ENCODE measurements at places on chromosomes 12 and 14.

DNA sequence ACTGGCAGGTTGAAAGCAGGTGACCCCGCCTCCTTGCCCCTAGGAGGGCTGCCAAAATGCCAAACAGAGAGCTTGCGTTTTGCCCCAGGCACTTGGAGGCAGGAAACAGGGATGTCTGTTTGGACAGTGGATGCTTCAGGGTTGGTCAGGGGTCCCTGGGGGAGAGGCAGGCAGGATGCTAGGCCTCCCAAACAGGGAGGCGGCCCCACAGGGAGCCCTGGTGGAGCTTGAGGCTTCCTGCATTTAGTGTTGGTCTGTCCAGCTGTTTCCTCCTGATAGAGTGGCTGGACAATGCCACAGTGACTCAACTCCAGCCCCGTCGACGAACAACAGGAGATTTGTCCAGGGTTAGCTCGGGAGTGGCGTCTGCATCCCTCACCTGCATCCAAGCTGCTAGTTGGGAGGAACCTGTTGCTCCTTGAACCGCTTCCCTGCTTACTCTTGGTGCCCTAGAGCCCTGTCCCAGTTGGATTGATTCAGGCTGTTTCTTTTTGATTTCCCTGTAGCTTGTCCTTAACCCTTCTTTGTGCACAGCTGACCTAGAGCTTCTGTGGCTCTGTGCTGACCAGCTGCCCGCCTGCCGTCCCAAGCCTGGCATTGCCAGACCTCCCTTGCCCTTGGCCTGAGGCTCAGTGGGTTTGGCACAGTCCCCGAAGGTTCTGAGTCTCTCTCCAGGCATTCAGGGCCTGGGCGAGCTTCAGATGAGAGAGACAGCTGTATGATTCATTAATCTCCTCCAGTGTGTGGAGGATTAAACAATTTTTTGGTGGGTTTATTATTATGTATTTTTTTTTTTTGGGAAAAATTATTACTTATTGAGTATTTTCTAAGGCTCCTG lies 45.9 kb downstream of the TSPAN9 start:
- DNase-seq: no peak

GRCh38 chr14:24911324-24912109 lies 138.4 kb downstream of the STXBP6 start:
- DNase-seq: no peak

- DNase-seq: no peak
These were observed 65.6 kb upstream of the CNOT2 start for GRCh38 chr12:70177631-70178030.

DNA sequence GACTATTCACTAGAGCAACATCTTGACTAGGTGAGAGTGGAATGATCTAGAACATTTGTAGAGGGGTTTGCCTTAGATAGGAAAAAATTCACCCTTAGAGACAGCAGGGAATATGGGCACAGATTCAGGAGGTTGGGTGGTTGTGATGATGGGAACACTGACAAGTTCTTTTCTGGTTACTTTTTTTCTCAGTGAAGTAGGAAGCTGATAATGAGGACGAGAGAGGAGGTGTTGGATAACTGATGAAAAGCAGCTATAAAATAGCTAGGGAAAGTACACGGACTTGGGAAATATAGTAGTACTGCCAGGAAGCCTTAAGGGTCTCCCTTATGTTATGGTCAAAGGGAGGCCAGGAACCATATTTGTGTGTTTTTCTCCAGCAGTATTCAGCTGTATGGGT lies 250.5 kb downstream of the SSPN start:
- DNase-seq: no peak

DNA sequence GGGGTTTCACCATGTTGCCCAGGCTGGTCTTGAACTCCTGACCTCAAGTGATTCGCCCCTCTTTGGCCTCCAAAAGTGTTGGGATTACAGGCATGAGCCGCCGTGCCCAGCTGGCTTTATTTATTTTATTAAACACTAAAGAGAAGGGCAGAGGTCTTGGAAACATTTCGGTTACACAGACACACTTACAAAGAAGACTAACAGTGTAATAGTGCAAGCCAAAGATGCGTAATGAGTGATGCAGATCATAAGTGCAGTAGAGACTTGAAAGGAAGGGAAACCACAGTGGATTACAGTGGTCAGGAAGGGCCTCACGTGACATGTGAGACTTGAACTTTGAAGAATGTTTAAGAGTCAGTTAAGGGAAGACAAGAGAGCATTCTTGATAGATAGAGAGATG lies 33.9 kb upstream of the CDK17 start:
- peak; percentile 78 for DNase-seq

DNA sequence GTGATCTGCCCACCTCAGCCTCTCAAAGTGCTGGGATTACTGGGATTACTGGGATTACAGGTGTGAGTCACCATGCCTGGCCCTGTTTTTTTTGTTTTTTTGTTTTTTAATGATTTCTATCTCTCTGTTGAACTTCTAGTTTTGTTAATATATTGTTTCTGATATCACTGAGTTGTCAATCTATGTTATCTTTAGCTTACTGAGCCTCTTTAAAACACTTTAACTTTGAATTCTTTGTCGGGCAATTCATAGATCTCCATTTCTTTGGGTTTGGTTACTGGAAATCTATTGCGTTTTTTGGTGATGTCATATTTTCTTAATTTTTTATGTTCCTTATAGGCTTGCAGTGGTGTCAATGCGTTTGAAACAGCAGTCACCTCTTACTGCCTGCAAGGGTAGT lies 9.2 kb upstream of the KLRG1 start:
- DNase-seq: no peak

DNA sequence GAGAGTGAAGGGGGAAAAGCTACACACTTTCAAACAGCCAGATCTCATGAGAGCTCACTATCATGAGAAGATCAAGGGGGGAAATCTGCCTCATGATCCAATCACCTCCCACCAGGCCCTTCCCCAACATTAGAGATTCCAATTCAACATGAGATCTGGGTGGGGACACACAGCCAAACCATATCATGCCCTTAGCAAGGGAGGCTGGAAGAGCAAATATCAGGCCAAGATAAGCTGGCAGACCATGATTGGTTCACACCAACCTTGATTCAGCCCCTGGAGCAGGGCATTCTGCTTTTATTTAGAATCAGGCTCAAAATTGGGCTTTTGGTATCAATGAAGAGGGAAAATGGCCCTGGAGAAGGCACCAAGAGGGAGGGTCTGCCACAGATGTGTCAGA lies 137.4 kb downstream of the PRKCH start:
- DNase-seq: no peak

DNA sequence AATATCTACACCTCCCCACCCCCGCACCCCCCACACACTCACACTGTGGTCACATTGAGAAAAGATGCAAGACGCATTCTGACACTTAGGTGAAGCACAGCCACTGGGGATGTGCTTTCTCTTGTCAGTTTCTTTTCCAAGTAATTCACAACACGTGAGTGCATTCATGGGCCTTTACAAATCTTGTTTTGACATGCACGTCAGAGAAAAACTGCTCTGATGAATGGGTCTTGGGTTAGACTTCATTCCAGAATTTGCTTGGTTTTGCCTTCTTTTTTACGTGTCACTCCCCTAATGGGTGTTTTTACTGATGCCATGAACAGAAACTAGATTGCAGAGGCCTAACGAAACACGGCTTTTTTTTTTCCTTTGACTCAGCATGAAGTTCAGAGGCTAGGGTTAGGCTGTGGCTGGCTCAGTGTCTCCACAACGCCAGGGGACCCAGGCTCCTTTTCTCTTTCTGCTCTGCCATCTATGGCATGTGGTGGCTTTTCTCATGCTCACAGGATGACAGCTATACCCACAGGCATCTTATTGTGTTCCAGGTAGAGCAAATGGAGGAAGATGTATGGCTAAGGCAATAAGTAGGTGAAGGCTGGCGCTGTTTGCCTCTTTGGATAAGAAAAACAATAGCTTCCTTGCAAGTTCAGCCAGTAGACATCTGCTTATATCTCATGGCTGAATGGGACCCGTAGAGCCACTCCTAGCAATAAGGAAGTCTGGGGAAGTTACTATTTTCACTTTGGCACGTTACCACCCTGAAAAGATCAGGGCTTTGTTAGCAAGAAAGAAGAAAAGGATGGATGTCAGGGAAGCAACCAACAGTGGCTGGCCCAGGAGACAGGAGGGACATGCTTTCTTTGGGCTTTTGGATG lies 253.3 kb downstream of the SLC15A4 start:
- DNase-seq: no peak

DNA sequence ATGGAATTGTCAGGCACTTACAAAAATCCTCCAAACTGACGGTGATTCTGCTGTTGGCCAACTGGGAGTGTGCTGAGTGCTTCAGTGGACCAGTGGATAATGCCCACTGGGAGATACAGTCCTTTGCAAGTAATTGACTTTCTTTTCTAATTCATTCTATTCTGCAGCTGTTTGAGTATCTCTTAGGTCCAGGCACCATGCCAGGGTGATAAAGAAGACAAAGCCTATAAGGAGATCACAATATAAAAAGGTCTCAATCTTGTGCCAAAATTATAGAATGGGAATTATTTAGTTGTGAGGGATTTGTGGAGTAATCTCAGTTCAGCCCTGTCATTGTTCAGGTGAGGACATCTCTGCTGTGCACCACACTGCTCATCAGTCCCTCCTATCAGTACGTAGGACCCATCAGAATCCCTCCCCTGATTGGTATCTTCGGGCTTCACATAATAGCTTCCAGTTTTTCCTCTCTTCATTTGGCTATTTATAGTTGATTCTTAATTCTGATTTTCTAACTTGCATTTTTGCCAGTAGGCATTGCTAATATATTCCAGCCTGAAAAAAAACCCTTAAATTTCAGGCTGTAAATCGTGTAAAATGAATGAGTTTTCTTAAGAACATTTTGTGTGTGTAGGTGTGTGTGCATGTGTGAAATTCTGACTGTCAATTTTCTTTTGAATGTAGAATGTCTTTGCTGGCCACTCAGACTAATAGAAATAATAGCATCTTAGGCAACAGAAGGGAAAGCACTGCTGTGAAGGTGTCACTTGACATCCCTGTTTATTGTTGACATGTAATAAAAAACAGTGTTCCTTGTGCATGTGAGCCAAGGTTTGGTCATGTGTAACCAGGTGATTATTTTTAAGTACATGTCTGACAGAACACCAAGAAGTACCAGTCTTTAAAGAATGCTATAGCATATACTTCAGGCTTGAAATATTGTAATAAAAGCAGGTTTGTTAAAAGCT lies 457.6 kb upstream of the RGS6 start:
- no peak for DNase-seq

GRCh38 chr12:120922279-120922678 lies 18.1 kb upstream of the SPPL3 start:
- DNase-seq: no peak

GRCh38 chr14:101604935-101605780 lies 43.9 kb downstream of the DIO3 start:
- no peak for DNase-seq

DNA sequence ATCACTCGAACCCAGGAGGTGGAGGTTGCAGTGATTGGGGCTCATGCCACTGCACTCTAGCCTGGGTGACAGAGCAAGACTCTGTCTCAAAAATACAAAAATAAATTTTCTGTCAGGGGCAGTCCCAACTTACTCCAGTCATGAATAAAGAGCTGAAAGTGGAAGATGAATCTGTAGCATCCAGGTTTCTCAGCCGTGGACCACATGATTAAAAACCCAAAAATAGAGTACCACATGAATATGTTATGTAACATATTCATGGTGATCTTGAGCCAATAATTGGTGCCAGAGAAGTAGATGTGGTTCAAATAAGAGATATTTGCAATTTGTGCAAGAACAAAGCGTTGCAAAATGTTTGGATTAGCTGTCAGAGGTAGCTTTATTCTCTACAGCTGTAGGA lies 23.1 kb downstream of the SPIC start:
- DNase-seq: no peak

DNA sequence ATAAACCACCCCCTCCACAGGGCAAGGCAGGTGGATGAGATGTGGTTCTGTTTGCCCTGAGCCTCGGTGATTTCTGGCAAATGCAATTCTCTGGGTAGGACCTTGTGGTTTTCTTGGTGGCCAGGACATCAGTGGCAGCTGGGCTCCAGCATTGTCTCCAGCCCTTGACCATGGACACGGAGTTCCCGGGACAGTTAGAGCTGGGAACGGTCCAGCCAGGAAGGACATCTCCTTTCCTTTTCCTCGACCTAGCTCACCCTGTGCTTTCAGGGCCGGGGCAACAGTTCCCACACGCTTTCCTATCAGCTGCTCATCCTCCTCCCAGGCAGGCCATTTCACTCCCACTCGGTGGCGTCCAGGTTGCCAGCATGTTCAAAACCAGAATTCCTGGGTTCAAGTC lies 9.2 kb downstream of the SERPINA4 start:
- DNase-seq: no peak

GRCh38 chr12:58576081-58576480 lies 344.2 kb downstream of the LRIG3 start:
- no peak for DNase-seq

DNA sequence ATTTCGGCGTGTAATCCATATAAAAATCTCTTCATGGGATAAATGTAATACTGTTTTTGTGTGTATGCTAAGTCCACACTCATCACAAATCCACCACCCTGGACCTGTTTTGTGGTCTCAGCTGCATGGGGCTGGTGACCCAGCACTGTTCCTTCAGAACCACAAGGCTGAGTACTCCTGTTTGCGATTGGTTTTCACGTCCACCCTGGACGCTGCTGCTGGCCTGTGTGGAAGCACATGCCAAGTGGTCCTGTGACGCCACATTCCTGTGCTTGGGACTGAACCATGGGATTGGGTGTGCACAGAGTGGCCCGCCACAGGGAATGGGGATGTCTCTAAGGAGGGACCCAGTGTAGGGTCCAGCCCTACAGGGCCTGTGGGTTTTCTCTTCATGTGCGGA lies 4.3 kb downstream of the PUS1 start:
- DNase-seq: no peak

GRCh38 chr14:75113932-75114539 lies 12.8 kb downstream of the NEK9 start:
- DNase-seq: no peak

GRCh38 chr12:109239179-109239578 lies 69.9 kb downstream of the FOXN4 start:
- DNase-seq: no peak

Data from T follicular helper cell (primary cell).